Cardiac fibroblast (primary cell): ENCODE measurements at places on chromosomes 3 and 15.

DNA sequence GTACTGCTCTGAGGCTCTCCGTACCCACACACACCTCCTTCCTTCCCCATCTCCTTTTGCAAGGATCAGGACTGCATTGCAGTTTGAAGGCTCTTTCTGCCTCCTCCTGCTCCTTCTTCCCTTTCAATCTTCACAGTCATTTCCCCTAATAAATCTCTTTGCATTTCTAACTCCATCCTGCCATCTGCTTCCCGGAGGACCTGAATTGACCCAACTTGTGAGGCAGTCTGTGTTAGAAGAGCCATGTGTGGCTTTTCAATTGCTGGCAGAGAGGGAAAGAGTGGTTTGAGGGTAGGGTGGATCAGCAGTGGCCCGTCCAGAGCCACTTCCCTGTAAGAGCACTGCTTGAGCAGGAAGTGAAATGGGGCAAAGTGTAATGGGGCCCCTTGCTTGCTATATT, 35.8 kb downstream of the ANAPC13 start:
- no peak for DNase-seq

GRCh38 chr3:44522494-44522933, 32.5 kb upstream of the ZKSCAN7 start:
- DNase-seq: peak; percentile 8

GRCh38 chr3:49803465-49804140, 542 bp downstream of the INKA1 start:
- no peak for DNase-seq

GRCh38 chr3:38245930-38246329, 19.7 kb upstream of the SLC22A13 start:
- DNase-seq: no peak
